ENCODE measurements at places on chromosomes 2 and 18.
A peak's percentile ranks its signal among the peaks of the same experiment; 100 is the strongest.

GRCh38 chr2:150977296-150977695, 284.4 kb downstream of the RBM43 start:
- DNase-seq = no peak

GRCh38 chr2:231807020-231807419, 20.8 kb downstream of the COPS7B start:
- DNase-seq = peak; percentile 2

DNA sequence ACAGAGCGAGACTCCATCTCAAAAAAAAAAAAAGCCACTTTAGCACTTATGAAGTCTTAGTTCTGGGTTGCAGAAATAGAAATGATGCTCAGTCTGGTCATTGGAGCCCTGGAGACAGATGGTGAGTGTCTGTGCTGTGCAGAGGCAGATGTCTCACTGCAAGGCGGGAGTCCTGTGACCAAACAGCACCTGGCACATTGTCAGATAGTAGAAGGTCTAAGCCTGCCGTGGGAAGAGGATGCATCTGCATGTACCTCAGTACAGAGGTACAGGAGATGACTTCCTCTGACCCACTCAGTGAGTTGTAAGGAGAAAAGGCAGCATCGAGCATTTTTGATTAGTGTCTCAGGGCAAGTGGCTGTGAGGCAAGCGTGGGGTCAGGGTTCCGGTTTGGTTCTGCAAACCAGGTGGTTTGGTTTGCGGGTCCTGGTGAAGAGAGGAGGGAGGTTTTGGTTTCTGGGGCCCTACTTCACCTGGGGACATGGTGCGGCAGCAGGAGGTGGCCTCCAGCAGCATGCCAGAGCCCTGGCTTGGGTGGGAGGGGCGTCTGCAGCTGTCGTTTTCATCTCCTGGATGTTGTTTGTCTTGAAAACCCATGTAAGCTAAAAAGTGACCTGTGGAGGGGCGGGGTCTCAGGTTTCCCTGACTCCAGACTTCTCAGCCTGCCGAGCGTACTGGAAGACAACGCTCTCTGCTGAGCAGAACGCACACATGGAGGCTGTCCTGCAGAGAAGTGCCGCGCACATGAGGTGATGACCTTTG, 3.8 kb downstream of the RBFA start:
- DNase-seq = no peak

- no peak for DNase-seq
Measured at GRCh38 chr2:202016579-202017227, 17.0 kb upstream of the FZD7 start.

DNA sequence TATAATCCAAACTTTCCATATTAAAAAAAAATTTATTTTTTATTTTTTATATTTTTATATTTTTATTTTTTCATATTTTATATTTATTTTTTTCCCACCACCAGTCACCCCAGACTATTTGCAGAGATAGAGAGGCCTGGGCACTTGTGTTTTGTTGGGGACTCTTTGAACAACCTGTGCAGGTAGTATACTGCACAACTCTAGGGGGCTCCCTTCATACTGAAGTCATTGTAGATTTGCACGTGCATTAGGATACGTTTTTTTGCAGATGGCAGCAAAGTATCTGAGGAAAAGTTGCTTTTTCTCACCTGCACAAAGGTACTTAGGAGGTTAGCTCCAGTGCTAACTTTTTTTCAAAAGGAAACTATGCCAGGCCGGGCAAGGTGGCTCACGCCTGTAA, 73.9 kb upstream of the TANC1 start:
- no peak for DNase-seq

DNA sequence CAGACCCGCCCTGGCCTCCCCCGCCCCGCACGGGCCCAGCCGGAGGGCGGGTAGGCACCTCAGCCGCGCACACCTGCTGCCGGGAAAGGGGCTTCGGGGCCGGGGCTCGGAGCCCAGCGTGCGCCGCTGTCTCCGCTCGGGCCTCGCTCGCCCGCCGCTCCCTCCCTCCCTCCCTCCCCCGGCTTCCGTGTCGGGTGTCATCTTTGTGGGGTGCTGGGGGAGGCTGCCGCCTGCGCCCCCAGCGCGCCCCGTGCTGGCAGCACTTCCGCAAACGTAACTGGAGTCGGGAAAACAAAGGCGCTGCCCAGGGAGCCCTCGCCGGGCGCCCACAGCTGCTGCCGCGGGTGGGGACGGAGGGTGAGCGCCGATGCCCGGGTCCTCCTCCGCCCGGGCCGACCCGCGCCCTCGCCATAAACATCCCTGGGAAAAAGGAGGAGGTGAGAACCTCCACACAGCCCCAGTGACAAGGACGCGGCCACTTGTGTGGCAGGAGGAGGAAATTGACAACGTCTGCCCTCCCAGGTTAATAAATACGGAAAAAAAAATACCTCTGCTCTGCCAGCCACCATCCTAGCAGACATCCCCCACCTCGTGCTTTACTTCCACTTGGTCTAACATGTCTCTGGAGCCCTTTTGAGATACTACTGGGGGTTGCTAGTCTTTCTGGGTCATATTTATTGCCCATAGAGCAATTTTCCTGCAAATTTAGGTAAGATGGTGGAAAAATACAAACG, 550 bp downstream of the MFSD6 start:
- DNase-seq = peak; percentile 10

GRCh38 chr2:142008135-142008744, 122.6 kb downstream of the LRP1B start:
- DNase-seq = peak; percentile 19

DNA sequence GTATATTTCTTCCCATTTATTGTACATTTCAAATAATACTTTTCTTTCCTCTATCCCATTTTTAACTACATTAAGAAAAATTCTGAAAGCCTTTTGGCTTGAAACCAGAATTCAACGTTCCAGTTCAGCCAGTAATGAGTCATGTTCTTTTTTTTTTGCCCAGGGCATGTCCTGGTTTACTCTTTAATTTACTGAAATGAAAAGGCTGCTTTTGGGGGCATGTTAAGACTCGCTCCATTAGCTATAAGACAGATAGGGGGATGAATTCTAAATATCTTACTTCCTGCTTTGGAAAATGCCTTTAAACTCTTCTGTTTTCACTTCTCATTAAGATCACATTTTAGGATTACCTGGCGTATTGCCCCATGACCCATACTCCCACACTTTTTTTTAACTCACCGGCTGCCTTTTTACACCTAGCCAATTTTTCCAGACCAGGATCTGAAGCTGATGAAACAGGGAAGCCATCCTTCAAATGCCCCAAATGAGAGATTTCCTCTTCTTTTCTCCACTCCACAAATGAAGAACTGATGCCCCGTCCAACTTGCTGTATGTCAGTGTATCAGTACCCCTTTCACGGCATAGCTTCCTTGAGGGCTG, 585 bp downstream of the ABCA12 start:
- peak; percentile 10 for DNase-seq

DNA sequence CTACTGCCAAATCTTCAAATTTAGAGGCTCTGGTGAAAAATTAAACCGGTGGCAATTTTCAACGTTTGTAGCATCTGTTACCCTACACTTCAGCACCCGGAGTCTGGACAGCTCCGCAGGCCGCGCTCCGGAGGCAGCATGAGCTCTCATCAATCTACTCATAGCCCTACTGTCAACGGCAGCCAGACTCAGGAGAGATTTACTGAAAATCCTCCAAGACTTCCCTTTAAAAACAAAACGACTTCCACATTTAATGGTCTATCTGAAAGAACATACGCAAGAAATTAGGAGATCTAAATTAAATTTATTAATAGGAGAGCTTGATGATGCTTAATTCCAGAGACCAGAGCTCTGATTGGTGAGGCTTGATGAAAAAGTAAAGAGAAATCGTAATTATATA, 970 bp upstream of the ADCYAP1 start:
- DNase-seq = peak; percentile 46

GRCh38 chr18:61388010-61388409, 54.8 kb downstream of the CDH20 start:
- DNase-seq = peak; percentile 16

- no peak for DNase-seq
Measured at GRCh38 chr2:72849138-72849462, 23.3 kb upstream of the EXOC6B start.

DNA sequence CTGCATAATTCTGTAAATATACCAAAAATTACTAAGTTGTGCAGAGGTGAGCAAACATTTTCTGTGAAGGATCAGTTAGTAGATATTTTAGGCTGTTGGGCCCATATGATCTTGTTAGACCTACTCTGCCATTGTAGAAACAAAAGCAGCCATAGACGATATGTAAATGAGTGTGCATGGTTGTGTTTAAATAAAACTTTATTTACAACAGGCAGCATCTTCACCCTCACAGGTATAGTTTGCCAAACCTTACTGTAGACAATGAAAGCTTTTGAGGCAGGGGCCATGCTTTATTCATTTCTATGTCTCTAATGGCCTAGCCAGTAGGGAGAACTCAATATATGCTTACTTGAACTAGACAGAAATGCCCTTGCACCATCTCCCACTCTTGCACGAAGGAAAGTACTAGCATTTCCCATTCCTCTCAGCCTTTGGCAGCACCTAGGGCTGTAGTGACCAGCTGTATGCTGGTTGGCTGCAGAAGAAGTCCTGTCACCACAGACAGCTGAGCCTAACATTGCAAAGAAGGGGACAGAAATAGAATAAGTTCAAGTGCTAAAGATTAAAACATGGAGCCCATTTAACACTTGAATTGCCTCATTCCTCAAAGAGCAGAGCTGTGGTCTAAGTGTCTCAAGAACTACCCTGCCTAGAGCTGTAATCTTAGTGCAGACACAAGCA, 305.1 kb upstream of the MGAT5 start:
- DNase-seq = no peak

DNA sequence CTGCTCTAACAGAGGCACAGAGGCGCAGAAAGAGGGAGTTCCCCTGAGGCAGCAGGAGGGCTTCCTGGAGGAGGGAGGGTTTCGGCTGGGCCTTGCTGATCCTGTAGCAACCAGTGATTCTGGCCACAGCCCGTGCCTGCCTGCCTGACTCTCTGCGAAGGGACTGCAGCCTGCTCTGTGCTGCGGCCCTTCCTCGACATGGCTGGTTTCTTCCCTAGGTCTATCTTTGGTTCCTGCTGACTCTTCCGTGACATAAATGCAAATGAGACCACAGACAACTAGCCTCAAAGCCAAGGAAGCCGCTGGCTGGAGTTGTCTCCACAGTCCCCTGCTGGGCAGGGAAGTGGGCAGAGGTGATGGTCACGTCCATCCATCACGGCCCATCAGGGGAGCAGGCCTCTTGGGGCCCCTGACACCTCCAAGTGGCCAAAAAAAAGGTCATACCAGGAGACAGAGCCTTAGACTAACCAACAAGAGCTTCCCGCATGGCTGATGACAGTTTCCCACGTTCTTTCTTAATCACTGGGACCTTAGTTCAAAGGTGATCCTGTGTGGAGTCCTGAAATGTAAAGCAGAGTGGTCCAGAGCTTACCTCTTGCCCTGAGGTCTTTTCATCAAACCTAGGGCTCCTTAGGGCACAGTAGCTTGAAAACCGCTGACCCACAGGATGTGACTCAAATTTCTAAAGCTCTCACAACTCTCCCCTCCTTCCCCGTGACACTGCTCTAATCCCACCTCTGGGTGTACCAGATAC, 55.3 kb downstream of the HS1BP3 start:
- DNase-seq = peak; percentile 60

DNA sequence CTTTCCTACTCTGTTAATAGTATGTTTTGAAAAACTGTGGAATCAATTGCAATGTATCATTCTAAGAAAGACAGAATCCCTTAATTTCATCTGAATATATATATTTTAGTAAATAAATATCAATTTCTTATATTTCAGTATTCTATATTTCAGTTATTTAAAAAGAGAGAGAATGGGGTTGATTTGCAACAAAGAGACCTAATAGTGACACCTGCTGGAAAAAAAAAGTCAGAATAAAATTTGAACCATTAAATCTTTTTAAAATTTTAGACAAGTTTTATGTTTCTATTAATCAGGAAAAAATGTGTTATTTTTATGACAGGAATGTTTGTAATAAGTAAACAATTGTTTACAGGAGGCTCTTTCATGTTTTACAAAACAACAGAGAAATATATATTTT, 20.7 kb upstream of the CCNT2 start:
- DNase-seq = no peak

DNA sequence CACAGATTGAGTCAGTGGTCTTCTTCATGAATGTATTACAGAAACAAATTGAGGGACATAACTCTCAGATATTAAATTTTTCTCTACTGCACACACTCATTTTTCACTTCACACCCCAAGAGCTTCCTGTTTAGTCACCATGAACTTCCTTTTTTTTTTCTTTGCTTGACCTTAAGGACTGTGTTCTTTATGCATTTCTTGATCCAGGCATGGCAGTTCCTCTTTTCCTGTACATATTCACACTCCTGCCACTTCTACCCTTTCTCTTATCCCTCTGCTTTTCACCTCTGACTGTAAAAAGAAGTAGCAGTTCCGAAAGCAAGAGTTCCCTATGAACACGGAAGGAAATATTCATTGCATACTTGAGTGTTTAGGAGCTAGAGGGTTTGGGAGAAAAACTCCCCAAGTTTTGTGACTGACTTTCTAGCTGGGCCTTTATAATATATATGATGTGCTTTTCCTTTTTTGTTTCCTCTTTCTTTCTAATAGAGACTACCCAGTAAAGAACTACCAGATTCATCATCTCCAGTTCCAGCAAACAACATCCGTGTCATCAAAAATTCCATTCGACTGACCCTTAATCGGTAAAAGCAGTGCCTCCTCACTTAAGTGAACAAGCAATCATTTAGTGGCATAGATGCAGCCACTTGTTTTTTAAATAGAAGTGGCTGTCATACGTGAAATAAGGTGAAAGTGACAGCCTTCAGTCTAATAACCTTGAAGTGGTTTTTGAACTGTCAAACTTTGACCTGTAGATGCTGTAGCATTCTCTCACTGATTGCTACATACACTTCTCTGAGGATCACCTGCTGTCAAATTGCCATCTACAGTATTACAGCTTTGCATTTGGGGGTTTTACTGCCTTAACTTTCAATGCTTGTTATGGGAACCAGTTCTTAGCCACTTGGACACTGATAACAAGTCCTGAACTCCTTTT, 40.8 kb downstream of the PAPOLG start:
- peak; percentile 6 for DNase-seq

DNA sequence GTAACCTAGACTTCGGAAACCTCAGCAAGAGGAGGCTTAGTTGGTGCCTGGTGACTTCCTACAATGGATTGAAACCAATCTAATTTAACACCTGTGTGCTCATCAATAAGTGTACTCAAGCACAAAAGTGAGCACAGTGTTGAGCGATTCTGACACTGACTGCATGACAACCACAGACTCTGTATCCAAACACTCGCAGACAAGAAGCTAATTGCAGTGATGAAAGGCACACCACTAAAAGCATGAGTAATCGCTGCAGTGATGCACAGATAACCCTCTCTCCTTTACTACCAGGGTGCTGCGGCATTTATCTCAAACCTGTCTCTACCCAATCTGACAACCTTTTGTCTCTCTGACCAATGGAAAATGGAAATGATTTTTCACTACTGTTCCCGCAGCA, 168.1 kb downstream of the AFF3 start:
- DNase-seq = no peak

- no peak for DNase-seq
Measured at GRCh38 chr18:69205925-69206324, 194.8 kb upstream of the DOK6 start.

Measured in fibroblast of skin of back (primary cell).